ENCODE measurements at places on chromosomes 2 and 18.

DNA sequence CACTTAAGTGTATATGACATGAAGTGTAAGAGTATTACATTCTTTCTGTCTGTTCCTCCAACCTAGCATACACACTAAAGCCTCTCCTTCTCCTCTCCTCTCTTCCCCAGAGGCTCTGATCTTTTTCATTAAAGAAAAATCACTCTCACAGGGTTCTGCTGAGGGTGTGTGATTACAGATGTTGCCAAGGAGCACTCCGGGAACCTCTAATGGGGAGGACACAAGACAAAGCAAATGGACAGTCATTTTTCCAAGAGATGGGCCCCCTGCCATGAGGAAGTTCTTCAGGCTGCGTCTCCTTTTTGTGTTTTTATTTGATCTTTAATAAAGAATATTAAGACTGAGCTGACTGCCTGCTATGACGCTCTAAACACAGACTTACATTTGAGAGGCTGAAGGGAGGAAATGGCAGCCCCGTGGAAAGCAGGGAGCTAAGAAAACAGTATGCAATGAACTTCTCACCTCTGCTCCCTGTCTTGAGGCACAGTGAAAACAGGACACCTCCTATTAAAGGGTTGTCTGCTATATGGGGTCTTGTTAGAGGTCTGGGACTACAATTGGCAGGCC lies 578.1 kb downstream of the PIK3C3 start:
- DNase-seq = no peak

- no peak for DNase-seq
Observed at GRCh38 chr2:60819936-60820335, 61.4 kb upstream of the REL start.

DNA sequence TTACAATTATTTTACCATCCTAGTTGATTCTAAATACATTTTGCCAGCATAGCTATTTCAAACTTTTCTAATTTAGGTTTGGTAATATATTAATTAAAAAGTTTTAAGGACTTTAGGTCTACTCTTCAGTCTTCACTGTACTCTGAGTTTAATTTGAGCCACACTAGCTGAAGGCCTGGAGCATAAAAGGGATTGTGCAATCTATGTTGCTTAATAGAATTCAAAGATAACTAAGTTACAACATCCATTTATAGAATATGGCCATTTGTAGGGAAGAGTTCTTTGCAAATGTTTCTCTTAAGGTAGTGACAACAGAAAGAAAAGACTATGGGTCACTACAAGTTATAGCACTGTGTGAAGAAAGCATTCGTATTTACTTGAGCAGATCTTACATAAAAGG lies 702.2 kb upstream of the NRXN1 start:
- DNase-seq = peak; percentile 55

DNA sequence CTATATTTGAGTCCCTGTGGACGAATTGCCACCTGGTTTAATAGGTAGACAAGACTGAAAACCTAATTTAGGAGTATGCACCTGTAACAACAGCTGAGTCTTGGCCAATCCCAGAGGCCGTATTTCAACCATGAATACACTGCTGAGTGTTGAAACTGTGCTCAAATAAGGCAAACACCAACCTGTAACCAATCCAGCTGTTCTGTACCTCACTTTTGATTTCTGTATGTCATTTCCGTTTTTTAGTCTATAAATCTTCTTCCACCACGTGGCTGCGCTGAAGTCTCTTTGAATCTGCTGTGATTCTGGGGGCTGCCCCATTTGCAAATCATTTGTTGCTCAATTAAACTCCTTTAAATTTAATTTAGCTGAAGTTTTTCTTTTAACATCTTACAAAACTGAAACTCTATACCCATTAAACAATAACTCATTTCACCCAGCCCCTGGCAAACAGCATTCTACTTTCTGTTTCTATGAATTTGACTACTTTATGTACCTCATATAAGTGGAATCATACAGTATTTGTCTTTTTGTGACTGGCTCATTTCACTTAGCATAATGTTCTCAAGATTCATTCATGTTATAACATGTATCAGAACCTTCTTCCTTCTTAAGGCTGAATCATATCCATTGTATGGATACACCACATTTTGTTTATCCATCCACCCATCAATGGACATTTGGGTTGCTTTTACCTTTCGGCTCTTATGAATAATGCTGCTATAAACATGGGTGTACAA lies 7.5 kb upstream of the YPEL5 start:
- no peak for DNase-seq

DNA sequence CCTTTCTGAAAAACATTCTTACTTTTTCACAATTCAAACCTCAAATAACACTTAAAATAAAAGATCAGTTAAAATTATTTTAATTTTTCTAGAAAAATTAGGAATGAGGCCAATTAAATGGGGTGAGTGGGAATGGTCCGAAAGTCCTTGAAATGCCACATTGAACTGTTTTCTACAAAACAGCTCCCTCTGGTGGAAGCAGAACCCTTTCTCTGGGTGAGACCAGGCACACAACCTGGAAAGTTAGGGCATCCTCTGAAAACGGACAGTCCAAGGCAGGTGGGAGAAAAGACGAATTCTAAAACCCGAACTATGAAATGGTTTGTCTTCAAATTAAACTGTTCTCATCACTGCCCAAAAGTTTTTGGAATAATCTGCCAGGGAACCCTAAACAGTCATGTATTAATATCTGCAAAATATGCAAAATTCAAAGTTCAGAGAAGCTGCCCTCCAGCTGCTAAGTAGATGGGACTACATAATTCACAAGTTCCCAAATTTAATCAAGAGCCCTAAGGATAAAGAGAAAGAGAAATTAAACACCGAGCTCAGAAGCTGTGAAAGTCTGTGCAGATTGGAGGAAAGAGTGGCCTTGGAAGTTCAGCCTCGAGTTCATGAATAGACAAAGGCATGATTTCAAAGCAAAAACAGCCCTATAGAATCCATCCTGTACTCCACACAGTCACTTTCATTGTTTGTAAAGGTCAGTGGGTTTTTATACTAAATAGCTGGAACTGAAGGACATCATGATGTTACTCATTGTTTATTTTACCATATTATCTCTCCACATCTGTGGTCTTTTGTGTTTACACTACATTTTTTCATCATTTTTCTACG lies 108.3 kb downstream of the PIEZO2 start:
- peak; percentile 26 for DNase-seq

DNA sequence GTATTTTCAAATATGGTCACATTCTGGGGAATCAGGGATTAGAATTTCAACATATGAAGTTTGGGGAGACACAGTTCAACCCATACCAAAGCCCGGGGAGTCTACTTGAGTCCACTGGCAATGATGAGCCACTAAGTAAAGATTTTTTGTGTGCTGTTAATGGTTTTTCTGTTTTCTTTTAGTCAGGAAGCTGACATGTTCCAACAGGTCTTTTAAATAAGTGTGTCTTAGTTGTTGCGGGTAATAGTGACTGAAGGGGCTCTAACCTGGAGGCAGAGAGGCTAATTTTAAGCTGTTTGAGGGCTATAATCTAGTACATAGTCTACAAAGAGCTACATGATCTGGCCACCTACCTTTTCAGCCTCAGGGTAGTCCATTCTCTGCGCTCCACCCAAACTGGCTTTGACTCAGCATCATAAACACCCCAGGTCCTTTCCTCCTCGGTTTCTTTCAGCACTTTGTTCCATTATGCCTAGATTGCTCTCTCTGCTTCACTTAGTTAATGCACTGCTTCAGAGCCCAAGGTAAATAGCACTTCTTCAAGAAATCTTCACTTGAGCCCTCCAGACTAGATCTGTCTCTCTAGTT lies 17.6 kb upstream of the UBE2E3 start:
- no peak for DNase-seq

DNA sequence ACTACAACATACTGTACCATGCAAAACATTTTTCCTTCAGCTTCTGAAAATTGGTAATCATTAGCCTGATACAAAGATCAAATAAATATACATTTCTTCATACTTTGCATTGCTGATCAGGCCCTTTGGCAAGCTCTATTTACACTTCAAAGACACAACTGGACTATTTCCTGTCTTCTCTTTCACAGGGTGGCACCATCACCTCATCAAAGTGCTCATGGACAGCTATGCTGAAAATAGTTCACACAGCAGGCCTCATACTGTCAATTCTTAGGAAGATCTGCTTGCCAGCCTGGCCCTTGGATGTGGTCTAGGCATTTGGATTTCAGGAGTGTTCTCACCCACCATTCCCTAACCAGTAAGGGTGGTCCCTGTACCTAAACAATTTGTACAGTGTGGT lies 33.9 kb downstream of the FBXO15 start:
- DNase-seq = no peak

DNA sequence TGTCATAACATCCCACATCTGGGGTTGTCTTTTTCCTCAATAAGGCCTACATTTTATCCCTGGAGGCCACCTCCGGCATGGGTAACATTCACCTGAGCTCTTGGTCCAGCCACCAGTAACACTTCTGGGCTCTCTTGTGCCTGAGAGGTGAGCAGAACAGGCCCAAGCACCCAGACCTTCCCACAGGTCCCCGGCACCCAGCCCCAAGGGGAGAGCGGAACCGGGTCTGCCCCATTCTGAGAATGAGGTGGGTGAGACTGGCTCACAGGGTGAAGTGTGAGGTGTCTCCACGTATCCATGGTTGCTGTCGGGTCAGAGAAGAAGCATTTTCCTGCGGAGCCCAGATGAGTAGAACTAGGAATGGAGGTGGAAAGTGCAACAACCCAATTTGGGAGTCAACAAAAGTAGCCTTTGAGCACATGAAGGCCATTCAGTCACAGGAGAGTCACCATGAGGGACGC lies 496.7 kb upstream of the MYT1L start:
- no peak for DNase-seq

GRCh38 chr2:100423631-100424030 lies 6.2 kb upstream of the CHST10 start:
- DNase-seq = no peak

DNA sequence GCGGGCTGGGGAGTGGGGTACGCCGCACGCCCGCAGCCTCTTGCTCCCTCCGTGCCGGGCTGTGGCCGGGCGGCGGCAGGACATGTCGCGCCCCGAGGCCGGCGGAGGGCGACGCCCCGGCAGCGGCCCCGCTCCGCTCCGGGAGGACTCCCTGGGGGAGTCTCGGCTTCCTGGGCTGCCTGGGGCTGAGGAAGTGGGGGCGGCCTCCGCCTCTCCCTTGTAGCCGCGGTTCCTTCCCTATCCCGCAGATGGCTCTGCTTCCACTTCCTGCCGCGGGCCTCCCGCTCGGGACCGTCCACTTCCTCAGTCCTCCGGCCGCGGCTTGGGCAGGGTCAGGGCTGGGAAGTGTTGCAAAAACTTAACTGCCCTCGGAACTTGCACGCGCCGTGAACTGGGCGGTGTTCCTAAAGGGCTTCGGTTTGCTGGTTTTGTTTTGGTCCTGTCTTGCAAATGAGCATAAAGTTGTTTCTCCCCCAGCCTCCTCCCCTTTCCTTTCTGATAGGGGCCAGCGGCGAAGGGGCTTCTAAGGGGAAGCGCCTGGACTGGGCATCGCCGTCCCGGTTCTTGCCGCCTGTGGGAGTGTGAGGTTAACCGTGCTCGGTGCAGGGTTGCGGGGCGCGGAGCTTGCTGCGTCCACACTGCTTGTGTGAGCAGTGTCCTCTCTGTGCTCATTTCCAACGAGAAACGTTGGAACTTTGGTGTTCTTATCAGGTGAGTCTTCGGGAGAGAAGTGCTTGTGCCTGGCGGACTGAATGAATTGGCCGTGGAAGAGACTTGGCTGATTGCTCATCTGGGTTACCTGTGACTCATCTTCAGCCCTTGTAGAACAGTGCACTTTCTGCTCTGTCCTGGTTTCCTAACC lies 600 bp downstream of the RALB start:
- DNase-seq = peak; percentile 90

GRCh38 chr2:73006969-73007710 lies 64.4 kb downstream of the SFXN5 start:
- DNase-seq = no peak

- no peak for DNase-seq
Observed at GRCh38 chr2:89849731-89850130, 1158.3 kb downstream of the RPIA start.

DNA sequence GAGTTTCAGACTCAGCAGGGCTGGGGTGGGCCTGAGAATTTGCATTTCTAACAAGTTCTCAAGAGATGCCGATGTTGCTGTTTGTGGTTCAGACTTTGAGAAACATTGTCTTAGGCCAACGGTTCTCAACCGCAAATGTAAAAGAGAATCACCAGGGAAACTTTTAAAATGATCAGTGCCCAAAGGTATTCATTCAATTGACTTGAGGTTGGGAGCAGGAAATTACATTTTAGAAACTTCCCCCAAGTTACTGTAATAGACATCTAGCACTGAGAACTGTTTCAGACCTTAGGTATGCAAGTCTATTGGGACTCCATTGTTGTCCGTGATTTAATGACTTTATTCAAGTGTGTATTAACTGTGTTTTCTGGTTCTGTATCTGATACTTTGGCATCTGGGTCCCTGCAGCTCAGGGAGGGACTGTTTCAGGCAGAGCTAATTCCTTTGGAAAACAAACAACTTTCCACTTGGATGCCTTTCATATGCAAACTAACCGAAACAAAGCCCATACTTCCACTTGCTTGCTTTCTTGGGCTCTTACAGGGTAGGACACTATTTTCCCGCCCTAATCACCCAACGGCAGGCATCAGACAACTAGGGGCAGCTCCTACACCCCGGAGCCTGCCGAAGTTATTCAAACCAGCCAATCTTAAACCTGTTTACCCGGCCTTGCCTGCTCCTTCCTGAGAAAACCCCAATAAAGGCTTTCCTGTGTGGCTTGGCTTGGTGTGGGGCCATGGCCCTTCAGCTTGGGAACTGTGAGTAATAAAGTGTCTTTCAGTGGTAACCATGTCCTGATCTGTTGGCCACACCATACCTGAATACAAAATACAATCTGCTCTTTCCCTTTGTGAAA lies 97.6 kb downstream of the POLE4 start:
- DNase-seq = no peak

DNA sequence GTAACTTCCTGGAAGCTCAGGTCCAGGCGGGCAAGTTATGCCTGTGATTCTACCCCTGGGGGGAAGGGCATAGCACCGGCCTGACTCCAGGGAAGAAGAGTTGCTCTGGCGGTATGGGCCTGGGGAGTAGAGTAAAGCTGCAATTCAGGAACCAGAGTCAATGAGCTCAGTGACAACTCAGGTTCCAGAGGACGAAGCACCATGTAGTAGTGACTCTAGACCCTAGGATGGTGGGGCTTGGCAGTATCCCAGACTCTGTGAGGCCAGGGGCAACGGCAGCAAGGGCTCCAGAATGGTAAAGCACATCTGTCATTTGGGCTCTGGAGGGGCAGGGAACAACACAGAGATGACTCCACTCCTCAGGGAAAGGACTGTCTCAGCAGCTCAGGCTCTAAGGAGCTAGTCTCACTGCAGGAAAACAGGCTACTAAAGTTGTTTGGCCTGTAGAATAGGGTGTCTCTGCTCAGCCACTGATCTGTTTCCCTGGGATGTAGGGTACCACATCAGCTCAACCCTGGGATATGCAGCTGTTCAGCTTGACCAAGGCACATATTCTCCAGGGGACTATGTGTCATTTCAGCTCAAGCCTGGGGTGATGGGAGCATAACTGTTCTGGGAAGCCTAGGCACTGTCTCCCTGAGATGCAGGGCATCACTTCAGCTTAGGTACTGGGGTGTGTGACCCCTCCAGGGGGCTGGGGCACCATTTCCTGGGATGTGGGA lies 36.2 kb upstream of the RHOB start:
- no peak for DNase-seq
